ENCODE measurements at places on chromosomes 4 and X. TPM values are rescaled to one million over a fixed set of nuclear protein-coding genes. Genes with fewer than 3 reads are reported as not detected.

DNA sequence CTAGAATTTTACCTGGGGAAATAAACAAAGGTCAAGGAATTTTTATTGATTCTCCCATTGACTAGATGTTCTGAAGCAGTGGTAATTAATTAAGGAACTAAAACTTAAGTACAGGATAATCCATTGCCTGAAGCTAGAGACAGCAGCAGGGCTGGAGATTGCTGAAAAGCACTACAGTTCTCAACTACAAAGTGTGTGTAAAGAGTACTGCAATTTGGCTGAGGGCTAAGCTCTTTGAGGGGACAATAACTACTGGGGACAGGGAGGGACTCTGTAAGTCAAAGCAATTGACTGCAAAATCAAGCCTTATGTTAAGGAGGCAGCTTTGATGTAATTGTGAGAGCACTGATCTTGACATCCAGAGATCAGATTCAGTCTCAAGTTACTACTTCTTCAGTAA lies 260.4 kb downstream of the GALNTL6 start:
- no peaks in the 10 kb centered on the region for H3K36me3 ChIP-seq
- no peak overlapping the region for H3K4me3 ChIP-seq
- no peak for DNase-seq
- H3K27ac ChIP-seq: no peak overlapping the region

- no peaks in the 10 kb centered on the region for H3K4me1 ChIP-seq
- H3K36me3 ChIP-seq: no peaks in the 10 kb centered on the region
- H3K4me3 ChIP-seq: no peak overlapping the region
Measured at GRCh38 chr4:54929459-54929858, 195.9 kb downstream of the KDR start.

Gene CXCL8
- total RNA-seq: 2.6 TPM

GRCh38 chr4:145954924-145955339 lies 16.3 kb upstream of the ZNF827 start:
- no peak overlapping the region for H3K27ac ChIP-seq
- no peak for DNase-seq
- H3K27me3 ChIP-seq: no peaks in the 10 kb centered on the region

DNA sequence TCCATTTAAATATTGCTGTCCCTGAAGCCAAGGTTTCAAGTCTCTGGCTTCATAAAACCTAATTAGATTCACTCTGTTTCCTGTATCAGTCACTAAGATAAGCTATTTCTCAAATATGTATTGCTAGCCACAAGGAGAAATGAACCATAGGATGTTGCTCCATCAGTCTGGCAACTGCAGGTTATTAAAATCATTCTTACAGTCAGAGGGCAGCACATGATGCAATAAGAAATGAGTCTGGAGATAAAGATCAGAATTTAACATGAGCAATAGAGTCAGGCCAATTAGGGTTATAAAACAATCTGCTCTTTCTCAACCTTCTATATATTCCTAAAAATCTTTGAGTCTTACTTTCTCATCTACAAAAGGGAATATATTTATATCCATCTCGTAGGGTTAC lies 7.2 kb downstream of the PRKG2 start:
- no peaks in the 10 kb centered on the region for H3K36me3 ChIP-seq
- no peaks in the 10 kb centered on the region for H3K4me1 ChIP-seq
- no peak for DNase-seq
- no peak overlapping the region for H3K27ac ChIP-seq

DNA sequence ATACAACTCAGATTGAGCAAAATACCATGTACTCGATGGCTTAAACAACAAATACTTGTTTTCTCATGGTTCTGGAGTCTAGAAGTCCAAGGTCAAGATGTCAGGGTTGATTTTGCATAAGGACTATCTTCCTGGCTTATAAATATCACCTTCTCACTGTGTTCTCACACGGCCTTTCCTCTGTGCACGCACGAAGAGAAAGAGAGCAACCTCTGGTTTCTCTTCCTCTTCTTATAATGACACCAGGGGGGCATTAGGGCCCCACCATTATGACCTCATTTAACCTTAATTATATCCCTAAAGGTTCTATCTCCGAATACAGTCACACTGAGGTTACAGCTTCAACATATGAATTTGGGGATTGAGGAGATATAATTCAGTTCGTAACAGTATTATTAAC lies 504.0 kb downstream of the MAGEE1 start:
- H3K27ac ChIP-seq: no peak overlapping the region
- no peak overlapping the region for H3K4me3 ChIP-seq
- H3K27me3 ChIP-seq: no peaks in the 10 kb centered on the region
- no peaks in the 10 kb centered on the region for H3K36me3 ChIP-seq
- no peak for DNase-seq
- H3K4me1 ChIP-seq: no peaks in the 10 kb centered on the region

Gene NRK
- 2.3 TPM for total RNA-seq

GRCh38 chrX:26613956-26614355 lies 398.0 kb downstream of the MAGEB5 start:
- no peak overlapping the region for H3K4me3 ChIP-seq
- no peaks in the 10 kb centered on the region for H3K27me3 ChIP-seq
- H3K36me3 ChIP-seq: no peaks in the 10 kb centered on the region
- DNase-seq: no peak

GRCh38 chr4:56410247-56411062 lies 23.2 kb upstream of the AASDH start:
- peaks cover 9% of the 10 kb centered on the region for H3K4me1 ChIP-seq
- H3K4me3 ChIP-seq: peak overlapping the region; percentile 31
- H3K36me3 ChIP-seq: no peaks in the 10 kb centered on the region
- no peak for DNase-seq
- no peaks in the 10 kb centered on the region for H3K27me3 ChIP-seq
- H3K27ac ChIP-seq: no peak overlapping the region

DNA sequence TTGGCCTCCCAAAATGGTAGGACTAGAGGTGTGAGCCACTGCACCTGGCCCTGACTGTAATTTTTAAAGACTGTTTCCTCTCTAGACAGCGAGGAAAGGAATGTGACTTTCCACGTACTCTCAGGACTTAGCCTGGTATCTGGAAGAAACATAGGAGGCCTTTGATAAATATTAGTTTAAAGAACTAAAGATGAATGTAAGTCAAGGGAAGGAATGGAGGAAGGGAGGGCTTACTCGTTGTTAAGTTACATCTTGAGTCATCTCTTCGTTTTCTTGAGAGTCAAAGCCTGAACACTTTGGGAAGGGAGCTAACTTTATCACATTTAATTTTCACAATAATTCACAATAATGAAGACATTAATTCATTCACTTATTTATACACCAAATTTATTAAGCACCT lies 7.2 kb upstream of the LNX1 start:
- H3K4me3 ChIP-seq: no peak overlapping the region
- H3K27me3 ChIP-seq: no peaks in the 10 kb centered on the region
- no peak overlapping the region for H3K27ac ChIP-seq
- no peaks in the 10 kb centered on the region for H3K36me3 ChIP-seq
- no peak for DNase-seq
- H3K4me1 ChIP-seq: no peaks in the 10 kb centered on the region

Gene CACNA1F
- total RNA-seq: 0.08 TPM

DNA sequence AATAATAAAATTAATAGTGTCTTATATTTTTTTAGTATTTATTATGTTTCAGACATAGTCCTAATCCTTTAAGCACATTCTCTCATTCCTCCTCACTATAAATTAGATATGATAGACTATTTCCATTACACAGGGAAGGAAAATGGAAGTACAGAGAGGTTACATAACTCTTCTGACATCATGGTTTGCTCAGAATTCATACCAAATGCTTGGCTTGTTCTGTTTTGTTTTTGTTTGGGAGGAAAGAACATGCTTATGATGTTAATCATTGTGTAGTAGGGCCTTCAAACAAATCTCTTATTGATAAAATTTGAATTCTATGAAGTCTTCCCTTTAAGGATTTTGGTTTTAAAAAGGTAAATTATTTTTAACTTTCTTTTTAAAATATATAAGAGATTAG lies 59.5 kb downstream of the RXFP1 start:
- H3K27ac ChIP-seq: no peak overlapping the region
- no peak for DNase-seq
- no peak overlapping the region for H3K4me3 ChIP-seq
- H3K36me3 ChIP-seq: no peaks in the 10 kb centered on the region
- H3K4me1 ChIP-seq: no peaks in the 10 kb centered on the region
- H3K27me3 ChIP-seq: no peaks in the 10 kb centered on the region

Gene HMGB2
- total RNA-seq: 34.4 TPM

- H3K4me3 ChIP-seq: no peak overlapping the region
- H3K27ac ChIP-seq: no peak overlapping the region
- no peaks in the 10 kb centered on the region for H3K4me1 ChIP-seq
- DNase-seq: no peak
- H3K36me3 ChIP-seq: no peaks in the 10 kb centered on the region
- H3K27me3 ChIP-seq: no peaks in the 10 kb centered on the region
Measured at GRCh38 chrX:109902665-109903064, 100.2 kb upstream of the TMEM164 start.

- no peak overlapping the region for H3K4me3 ChIP-seq
- H3K27me3 ChIP-seq: no peaks in the 10 kb centered on the region
- no peak overlapping the region for H3K27ac ChIP-seq
- no peaks in the 10 kb centered on the region for H3K36me3 ChIP-seq
- H3K4me1 ChIP-seq: no peaks in the 10 kb centered on the region
- no peak for DNase-seq
Measured at GRCh38 chrX:107470971-107471370, 21.5 kb downstream of the FRMPD3 start.

Gene FMR1NB
- total RNA-seq: not detected

DNA sequence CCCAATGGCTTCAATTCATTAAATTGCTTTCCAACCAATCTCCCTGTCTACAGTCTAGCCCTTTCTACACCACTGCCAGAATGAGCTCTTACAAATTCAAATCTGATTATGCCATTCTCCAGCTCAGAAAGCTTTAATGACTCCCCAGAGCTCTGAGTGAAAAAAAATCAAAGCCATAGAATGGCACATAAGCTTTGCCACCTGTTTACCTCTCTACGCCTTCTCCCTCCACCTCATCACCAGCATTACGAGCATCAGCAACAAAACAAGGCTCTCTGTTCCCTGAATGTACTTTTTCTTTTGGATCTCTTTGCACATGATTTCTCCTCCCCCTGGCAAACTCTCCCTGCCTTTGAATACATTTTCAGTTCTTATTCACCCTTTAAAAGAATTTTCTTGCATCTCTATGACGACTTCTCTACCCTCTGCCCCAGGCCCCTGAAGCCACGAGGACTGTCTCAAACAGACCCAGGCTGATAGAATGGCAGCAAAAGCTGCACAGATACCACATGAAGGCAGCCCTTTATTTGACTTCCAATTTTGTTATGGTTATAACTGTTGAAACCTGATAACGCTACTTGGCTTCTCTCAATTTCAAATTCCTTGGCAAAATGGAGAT lies 516.0 kb downstream of the PCDH7 start:
- H3K4me3 ChIP-seq: no peak overlapping the region
- no peak for DNase-seq
- H3K27me3 ChIP-seq: no peaks in the 10 kb centered on the region
- no peak overlapping the region for H3K27ac ChIP-seq
- no peaks in the 10 kb centered on the region for H3K36me3 ChIP-seq

Gene KLHL2
- 7.6 TPM for total RNA-seq

GRCh38 chrX:1462596-1463251 lies 10.0 kb upstream of the ASMTL start:
- no peaks in the 10 kb centered on the region for H3K4me1 ChIP-seq
- peak; percentile 58 for DNase-seq
- H3K27me3 ChIP-seq: no peaks in the 10 kb centered on the region
- H3K36me3 ChIP-seq: no peaks in the 10 kb centered on the region
- no peak overlapping the region for H3K27ac ChIP-seq

DNA sequence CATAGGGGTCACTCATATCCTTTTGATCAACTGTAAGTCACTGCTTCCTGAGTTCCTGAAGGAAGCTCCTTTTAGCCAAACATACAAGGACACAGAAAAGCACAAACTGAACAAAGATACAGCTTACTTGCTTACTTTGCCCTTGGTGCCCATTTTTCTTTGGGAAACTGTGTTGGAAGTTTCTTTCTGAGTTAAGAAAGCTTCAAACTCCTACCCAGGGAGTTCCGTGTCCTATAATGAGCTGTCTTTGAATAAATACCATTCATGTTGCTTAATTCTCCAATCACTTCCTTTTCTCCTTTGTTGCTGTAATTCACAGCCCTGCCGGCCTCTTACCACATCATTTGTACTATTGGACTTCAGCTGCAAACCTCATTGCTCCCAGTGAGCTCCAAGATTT lies at the start of gene ADH4:
ADH4 (minus strand) TSS at position 228 of the 400 bp plus-strand sequence; CDS start at position 153, 75 bp downstream.
- DNase-seq: no peak
- no peak within 1 kb of the TSS for H3K27ac ChIP-seq
- no peak within 1 kb of the TSS for H3K4me3 ChIP-seq
- H3K27me3 ChIP-seq: no peaks in the 10 kb centered on the region
- H3K36me3 ChIP-seq: no peaks in the 10 kb centered on the region

Gene VMA21
- 18.5 TPM for total RNA-seq

- no peaks in the 10 kb centered on the region for H3K4me1 ChIP-seq
- DNase-seq: no peak
- no peak overlapping the region for H3K4me3 ChIP-seq
- H3K27ac ChIP-seq: no peak overlapping the region
Measured at GRCh38 chr4:187064033-187064432, 340.4 kb upstream of the FAT1 start.

DNA sequence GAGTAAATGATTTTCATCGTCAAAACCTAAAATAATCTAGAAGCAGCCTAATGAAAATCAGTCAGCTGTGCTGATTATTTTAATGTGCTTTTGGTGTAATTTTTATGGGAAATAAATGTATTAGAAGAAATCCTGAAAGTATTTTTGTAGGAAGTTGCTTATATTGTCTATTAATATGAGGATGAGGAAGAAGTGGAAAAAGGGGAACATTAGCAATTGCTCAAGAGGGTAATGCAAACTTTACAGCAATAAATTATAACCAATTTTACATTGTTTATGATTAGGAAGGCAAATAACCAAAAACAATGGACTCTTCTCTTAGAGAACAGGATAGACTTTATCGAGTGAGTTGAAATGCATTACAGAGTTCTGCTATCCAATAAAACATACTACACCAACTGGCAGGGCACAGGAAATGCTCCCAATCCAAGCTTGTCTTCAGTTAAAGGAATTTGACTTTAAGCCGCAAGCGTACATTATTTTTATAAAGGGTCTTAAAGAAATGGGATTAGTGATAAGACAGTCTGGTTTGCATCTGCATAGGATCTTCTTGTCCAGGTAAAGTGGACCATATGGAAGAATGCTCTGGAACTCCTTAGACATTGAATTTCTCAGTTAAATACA lies 374.8 kb downstream of the PDGFC start:
- H3K27ac ChIP-seq: no peak overlapping the region
- H3K4me3 ChIP-seq: no peak overlapping the region
- H3K36me3 ChIP-seq: no peaks in the 10 kb centered on the region
- DNase-seq: no peak

DNA sequence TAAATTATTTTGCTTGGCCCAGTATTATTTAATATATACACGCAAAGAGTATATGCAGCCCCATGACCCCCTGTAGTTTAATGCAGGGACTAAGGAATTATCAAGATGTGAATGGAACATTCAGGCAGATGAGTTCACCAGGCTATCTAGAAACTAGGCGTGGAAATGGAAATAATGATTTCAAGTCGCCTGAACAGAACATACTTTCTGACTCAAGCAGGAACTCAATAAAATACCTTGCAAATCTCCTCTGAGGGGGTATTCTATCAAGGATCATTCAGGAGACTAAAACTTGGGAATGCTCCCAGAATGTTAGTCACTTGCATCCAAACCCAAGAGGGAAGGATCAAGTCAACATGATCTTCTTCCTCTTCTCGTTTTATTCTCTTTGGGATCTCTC lies 59.6 kb upstream of the RASSF6 start:
- no peak overlapping the region for H3K27ac ChIP-seq
- no peak for DNase-seq
- no peaks in the 10 kb centered on the region for H3K36me3 ChIP-seq
- H3K4me1 ChIP-seq: no peaks in the 10 kb centered on the region
- H3K4me3 ChIP-seq: no peak overlapping the region
- H3K27me3 ChIP-seq: no peaks in the 10 kb centered on the region
